ENCODE measurements at places on chromosomes 2 and 18.

DNA sequence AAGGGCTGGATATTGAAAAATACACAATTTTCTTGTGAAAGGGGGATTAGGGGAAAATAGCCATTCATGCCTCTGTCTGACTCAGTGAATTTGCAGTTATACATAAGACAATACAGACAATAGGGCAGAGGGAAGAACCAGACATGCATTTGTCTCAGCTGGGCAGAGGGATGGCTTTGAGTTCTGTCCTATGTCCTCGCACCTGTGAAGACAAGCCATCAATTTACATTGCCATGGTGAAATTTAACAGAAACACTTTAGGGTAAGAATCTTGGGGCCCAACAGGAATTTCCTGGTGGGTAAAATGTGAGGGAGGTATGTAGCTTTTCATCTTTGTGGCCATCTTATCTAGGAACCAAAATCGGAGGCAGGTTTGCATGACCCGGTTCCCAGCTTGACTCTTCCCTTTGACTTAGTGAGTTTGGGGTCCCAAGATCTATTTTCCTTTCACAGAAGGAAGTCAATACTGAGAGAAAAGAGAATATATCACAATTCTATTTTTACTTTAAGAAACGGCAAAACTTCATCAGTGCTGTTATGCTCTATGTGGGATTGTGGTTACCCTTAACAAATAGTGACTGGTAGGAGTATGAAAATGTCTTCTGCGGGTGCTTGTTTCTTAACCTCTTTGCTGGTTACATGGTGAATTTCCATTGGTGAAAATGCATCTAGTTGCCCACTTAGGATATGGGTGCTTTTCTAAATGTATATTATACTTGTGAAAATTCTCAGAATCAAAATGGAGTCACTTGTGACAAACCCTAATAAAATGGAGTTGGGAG lies 221.8 kb downstream of the SPP2 start:
- DNase-seq, result no peak

DNA sequence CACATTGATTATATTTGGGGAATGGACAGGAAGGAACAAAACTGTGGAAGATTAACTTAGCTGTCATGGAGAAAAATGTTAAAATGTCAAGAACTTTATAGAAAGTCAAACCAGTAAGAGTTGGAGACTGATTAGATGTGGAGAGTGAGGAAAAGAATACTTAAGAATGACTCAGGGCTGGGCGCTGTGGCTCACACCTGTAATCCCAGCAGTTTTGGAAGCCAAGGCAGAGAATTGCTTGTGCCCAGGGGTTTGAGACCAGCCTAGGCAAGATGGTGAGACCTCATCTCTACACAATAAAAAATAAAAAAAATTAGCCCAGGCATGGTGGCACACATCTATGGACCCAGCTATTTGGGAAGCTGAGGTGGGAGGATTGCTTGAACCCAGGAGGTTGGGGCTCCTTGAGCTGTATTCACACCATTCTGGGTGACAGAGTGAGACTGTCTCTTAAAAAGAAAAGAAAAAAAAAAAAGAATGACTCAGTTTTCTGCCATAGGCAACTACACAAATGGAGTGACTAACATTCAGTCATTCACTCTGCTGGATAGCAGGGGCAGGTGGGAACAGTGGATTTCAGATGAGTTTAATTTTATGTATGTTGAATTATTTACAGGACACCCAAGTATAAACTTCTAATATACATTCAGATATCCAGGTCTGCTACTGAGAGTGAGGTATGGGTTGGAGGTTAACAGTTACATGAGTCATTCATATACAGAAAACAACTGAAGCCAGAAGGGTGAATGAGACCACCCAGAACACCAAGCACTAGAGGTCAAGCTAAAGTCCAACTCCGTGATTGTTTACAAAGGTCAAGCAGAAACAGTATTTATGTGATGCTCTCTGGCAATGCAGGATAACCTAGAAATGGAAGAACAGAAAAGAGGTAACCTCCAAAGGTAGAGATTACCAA lies 33.9 kb downstream of the ORC2 start:
- no peak for DNase-seq

DNA sequence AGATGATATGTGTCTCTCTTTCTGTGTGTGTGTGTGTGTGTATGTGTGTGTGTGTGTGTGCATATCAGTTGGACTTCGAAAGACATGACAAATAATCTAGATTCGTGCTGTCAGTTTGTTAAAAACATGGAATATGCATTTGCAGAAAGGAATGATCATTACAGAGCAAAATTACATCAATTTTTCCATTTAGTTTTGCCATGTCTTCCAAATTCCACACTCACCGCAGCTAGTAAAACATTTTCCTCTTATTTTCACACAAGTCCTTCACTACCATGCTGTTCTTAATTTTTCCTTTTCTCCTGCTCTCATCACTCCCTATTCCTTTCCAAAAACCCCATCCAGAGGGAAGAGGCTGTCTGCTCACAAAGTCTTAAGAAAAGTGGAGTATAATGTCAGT lies 1191.4 kb upstream of the SLC39A10 start:
- no peak for DNase-seq

GRCh38 chr2:29755233-29755632 lies 166.2 kb downstream of the ALK start:
- DNase-seq, result no peak

DNA sequence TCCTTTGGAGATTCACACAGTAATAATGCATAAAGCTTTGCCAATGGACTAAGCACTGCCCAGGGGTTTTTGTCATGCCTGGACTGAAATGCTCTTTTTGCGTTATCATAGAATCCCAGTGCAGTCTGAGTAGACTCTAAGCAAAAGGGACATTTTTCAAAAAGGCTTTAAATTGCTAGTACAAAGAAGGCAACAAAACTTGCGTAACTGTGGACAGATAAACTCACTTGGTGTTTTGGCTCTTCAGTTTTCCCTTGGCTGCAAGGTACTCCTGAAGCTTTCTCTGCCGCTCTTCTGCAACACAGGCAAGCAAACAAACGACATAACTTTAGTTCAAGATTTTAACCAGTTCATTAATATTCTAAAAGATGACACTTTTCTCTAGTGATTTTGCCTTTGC lies 2.1 kb downstream of the CKAP2L start:
- no peak for DNase-seq

GRCh38 chr2:237264480-237265219 lies 149.3 kb downstream of the COL6A3 start:
- DNase-seq, result no peak

DNA sequence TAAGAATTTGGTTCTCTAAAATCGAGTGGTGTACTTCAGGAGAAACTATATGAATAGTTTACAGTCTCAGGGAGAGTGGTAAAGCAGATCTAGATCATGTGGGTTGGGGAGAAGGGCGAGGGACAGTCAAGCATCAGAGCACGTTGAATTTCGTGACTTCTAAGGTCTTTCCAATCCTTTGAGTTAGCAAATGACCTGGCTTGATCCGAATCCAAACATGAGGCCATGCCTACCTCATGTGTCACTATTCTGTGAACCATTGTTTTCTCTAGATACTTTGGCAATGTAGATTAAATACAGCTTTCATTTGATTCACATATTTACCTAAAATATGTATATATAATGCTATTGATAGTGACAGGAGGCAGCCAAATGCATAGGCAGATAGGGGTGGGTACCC lies 674.9 kb downstream of the NYAP2 start:
- no peak for DNase-seq

GRCh38 chr2:178330175-178331017 lies 120.6 kb downstream of the PRKRA start:
- DNase-seq, result no peak

GRCh38 chr2:119836455-119837142 lies 76.9 kb downstream of the PTPN4 start:
- DNase-seq, result no peak

- DNase-seq, result no peak
Observed at GRCh38 chr2:26333293-26333692, 12.7 kb upstream of the SELENOI start.

GRCh38 chr2:102021779-102022178 lies 30.0 kb downstream of the IL1R2 start:
- DNase-seq, result no peak

DNA sequence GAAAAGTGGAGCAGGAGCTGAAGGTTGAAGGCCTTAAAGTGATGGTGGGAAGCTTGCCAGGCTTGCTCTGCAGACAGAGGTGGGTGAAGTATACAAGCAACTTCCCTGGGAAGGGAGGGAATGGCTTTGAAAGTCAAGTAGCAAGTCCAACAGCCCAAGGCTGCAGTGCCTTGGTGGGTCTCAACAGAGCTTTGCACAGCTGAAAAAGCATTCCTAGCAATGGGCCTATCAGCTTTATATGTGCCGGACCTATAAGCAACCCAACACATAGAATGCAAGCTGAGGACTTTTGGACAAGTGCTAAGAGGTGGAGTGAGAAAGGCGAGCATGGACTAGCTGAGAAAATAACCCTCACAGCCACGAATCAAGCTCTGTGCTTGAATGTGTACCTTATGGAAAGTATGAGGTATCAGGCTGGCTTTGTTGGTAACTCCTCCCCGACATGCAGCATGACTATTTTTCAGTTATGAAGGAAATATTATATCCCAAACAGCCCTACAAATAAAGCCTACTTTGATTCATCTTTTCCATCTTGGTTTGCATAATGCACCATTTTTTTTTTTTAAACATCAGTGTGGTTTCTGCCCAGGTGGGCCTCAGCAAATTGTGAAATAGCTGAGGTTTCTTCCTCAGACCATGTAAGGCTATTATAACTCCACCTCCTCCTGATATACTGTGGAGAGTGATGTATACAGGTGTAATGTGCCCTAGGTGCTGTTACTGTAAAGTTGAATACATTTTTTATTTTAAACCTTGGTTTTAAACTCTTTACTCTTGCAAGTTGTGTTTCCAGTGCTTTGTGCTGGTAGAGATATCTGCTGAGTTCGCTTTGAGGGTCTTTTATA lies 241.4 kb upstream of the CXCR4 start:
- DNase-seq, result no peak

DNA sequence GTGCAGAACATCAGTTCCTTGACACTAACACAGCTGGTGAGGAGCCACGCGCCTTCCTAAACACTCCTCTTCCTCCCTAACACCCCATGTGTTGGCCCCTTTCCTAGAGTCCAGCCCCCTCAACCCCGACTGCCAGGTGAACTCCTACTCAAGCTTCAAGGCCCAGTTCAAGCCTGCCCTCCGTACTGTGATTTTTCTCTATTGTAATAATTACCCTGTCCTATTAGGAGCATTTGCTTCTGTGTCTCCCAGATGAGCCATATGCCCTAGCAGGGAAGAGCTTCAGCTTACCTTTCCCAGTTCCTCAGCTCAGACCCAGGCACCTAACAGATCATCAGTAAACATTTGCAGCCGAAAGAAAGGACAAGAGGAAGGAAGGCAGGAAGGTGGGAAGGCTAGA lies 130.6 kb upstream of the SALL3 start:
- DNase-seq, result no peak

- no peak for DNase-seq
Observed at GRCh38 chr2:66574701-66575624, 140.0 kb downstream of the MEIS1 start.

DNA sequence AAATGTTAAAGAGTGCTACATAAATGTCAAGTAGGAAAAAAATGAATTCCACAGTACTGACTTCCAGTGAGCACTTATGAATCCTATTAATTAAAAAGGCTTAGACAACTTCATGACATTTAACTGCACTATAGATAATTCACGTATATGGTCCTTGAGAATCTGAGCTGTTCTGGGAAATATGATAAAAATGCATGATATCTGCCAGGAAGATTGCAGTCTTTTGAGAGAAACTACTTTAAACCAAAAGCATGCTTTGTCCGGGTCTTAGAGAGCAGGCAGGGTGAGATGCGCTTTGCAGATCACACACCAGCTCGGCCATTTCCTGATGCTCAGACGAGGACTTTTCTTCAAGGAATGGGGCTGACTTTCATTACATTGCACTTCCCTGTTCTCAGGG lies 42.6 kb downstream of the CMPK2 start:
- DNase-seq, result no peak

GRCh38 chr2:184449760-184450159 lies 148.6 kb upstream of the ZNF804A start:
- DNase-seq, result no peak

GRCh38 chr2:95669441-95669991 lies 77.7 kb downstream of the TRIM43 start:
- no peak for DNase-seq

- DNase-seq, result no peak
Observed at GRCh38 chr2:96804986-96805385, 11.1 kb upstream of the CNNM3 start.

DNA sequence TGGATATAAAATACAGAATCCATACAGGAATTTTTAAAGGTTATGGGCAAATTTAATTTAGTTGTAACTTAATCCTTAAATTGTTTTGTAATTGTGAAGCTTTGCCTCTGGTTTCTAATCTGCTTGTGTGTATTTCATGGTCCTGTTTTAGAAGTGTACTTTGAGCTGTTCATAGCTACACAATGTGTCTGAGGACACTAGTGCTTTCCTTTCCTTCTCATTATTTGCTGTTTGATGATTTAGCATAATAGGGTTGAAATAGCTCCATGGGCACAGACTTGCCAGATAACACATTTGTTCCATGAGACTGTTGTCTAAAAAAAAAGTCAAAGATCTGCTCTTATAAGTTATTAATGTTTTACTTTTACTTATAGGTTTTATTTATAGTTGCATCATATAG lies 134.2 kb downstream of the MYO1B start:
- DNase-seq, result no peak

- DNase-seq, result peak; percentile 26
Observed at GRCh38 chr18:11849841-11850634, 1.2 kb upstream of the CHMP1B start.

DNA sequence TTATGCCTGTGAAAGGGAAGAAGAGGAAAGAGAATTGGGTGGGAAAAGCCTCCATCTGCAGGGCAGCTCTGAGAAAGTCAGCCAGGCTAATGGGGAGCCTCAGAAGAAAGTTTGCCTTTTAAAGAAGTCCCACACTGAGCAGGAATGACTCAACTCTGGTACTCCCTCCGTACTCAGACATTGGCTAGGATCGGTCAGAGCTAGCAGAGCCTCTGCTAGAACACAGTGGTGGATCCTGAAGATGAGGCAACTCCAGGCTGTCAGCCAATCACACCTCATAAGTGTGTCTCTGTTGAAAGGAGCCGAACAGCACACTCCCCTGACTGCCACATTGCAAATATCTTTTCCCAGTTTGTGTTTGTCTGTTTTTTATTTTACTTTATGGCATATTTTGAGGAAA lies 96.9 kb downstream of the HNRNPLL start:
- DNase-seq, result no peak

DNA sequence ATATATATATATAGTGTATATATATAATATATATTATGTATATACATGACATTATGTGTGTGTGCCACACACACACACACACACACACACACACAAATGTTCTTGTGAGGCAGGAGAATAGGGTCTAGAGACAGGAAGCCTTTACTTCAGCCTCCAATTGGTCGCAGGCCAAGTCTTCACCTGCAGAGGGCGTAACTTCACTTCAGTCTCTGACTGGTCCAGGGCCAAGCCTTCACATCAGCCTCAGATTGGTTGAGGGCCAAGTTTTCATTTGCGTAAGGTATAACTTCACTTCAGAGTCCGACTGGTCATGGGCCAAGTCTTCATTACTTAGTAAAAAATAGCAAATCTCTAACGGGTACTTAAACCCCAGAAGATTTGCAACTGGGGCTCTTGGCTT lies 13.2 kb upstream of the SS18 start:
- DNase-seq, result no peak

Data from activated T-helper 1 cell treated with Interleukin-2 at 50 U/mL for 16 hours (primary cell).